Activated CD4-positive, alpha-beta T cell treated with anti-CD3 and anti-CD28 coated beads, Interleukin-2, amount 50 U/mL, for 4 hours (primary cell): ENCODE measurements at places on chromosomes 1 and 21.

DNA sequence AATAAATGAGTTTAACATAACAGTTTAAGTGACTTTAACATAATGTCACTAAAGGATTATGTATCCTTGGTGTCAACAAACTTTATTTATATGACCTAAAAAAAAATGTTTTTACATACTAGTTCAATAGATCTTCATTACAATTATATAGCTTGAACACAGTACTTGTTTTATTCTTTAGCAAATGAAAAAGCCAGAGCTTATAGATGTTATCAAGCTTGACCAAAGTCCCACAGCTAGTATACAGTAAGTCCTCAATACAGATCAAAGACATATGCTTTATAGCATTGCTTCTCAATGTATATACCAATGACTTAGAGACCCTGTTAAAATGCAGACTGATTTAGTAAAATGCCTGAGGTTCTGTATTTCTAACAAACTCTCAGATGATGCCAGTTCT is 42.4 kb downstream of the UCHL5 start:
- no peak for DNase-seq

DNA sequence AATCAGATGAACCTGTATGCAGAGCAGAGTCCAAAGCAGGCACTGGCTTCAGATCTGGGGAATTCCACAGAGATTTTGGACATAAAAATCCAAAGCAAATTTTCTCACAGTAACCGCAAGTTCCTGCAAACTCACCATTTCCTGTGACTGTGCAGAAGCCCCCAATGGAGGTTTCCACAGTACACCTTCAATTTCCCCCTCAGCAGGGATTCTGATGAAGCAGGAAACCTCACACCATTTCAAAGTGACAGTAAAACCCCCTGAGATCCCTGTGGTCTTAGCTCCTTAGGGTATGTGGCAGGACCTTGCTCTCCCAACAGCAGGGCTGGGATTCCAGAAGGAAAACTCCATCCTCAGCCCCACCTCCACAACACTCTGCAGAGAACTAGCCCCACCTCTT is 6.0 kb upstream of the TGFBR3 start:
- DNase-seq: no peak

- DNase-seq: no peak
Observed at GRCh38 chr1:214475331-214475730, 76.1 kb downstream of the PTPN14 start.

DNA sequence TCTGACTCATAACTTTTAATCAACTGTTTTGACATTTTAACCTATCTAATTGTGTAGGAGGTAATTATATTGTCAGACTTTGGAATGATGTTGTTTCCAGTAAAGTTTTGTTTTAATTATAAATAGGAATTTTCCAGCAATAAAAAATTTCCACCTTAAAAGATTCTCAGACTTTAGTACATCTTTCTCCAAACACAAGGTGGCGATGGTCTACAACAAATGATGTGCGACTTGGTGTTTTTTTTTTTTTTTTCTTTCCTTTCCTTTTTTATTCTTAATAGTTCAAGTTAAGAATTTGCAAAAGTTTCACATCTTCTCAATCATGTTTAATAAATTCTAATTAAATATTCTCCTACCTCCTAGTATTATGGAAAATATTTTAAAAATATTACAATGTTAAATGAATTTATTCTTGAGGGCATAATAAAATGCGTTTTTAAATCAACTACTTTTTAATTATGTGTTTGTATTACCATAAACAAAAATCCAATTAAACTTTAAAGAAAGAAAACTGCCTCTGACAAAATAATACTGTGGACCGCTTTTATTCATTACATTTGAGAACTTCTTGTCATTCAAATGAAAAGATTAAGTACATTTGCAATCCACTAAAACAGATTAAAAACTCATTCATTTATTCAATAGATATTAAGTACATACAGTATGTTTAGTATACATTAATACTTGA is 4.4 kb upstream of the ADAMTS1 start:
- DNase-seq: no peak

- DNase-seq: no peak
Observed at GRCh38 chr1:230834292-230834691, 34.0 kb downstream of the C1orf198 start.

GRCh38 chr1:109369167-109369746 is 28.5 kb downstream of the SORT1 start:
- no peak for DNase-seq

GRCh38 chr1:228226956-228227791 is 19.3 kb downstream of the OBSCN start:
- DNase-seq: no peak

DNA sequence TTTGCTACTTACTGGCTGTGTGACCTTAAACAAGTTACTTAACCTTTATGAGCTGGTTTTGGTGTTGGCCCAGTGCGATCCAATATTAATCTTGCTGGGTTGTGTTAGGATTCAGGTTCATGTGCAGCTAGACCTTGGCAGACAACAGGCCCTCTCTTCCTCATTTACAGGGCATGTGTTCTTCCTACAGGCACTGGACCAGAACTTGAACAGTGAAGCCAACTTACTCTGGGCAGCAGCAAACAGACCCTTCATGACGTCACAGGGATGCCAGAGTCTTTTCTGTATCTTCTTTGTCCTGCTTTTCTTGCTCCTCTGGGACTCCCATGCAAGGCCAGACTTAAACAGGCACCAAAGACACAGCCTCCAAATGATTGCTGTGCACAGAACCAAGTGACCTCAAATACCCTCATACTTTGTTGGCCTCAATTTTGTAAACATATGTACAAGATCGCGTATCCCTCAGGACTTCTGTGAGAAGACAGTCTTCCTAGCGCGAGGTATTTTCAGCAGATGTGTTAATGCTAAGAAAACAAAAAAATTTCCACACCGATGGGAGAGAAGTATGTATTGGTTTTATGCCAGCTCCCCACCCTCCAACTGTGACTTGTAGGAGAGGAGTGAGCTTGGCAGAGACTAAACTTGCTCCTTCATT is 73.7 kb downstream of the URB2 start:
- DNase-seq: no peak

- DNase-seq: no peak
Observed at GRCh38 chr1:201842472-201843027, 13.6 kb downstream of the IPO9 start.
